Left renal pelvis (tissue), 4 donors: ENCODE measurements at places on chromosomes 2 and 18.
A peak's percentile ranks its signal among the peaks of the same experiment; 100 is the strongest.

DNA sequence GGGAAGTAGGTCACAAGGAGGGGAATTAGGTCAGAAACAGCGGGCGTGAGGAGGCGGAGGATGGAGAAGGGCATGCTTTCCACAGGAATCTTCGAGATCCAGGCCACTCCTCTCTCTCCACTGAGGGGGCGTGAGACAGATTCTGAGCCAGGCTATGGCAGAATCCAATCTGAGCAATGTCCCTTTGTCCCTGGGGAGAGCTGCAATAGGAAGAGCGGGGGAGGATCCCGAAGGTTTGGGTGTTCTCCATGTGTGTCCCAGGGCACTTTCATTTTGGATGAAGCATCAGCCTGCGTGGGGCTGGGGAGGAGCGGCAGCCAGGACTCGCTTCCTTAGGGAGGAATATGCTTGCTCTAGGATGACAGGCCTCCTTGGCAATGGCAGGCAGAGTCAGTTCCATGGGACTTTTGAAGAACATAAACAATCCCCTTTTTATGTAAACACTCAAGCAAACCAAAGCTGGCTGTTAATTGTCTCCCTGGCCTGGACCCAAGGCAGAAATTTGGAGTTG lies 84.0 kb downstream of the LIPG start:
- DNase-seq = no peak

- no peak for DNase-seq
Measured at GRCh38 chr2:177393203-177393755, 706 bp downstream of the AGPS start.

DNA sequence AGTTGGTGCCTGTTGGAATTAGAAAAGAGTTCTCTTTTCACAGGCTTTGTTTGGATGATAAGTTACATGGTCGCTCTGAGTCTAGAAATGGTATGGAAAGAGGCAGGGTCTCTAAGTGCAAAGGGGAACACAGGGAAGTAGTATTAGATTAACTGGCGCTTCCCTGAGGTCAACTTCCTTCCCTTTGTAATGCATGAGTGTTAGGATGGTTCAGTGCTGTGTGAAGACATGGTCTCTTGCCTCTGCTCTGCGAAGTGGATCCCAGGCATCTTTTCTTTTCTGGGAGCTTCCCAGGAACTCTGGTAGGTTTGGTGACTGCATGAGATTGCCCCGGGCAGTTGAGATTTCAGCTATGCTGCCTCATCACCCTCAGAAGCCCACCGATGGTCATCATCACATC lies 170.3 kb downstream of the MIB1 start:
- DNase-seq = no peak

DNA sequence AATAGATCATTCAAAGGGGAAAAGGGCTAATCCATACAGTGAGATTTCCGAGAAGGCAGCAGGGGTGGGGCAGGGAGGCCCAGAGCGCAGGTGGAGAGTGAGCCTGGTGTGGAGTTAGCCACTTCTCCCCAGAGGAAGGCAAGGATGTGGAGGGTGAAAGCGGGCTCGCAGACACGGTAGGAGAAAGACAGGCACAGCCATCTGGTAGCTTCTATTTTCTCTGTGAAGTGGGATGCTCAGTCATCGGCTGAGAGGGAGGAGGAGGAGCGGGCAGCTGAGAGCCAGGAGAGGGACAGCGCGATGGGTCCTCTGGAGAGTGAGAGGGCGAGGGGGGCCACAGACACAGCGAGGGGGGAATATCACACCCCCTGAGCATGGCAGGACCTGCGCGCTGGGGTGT lies 153.3 kb upstream of the NDUFV2 start:
- no peak for DNase-seq

- DNase-seq = no peak
Measured at GRCh38 chr2:195477996-195478382, 179.0 kb upstream of the SLC39A10 start.

DNA sequence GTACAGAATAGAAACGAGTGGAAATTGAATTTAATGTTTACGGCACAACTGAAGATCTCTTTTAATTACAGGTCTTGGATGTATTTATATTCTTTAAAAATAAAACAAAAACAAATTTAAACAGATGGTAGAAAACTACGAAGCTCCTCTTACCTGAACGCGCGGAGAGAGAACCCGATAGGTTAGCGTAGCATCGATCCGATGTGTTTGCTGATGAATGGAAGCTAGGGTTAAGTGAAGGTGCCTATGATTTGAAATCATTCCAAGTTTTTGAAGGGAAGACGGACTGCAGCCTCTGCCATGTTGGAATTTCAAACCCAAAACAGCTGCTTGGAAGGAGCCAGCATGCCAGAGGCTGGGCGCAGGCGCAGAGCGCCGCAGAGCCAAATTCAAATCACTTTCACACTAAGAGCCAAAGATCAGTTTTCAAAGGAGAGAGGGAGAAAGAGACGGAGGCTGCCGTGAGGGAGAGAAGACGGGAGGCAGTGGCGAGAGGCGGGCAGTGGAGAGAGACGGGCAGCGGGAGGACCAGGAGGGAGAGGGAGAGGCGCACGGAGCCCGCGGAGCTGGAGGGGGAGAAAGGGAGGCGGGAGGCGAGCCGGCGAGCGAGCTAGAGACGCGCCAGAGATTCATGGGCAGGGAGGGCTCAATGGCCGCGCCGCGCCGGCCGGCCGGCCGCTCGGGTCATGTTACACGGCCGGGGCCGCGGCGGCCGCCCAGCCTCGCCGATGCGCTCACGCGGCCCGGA lies at the start of gene FIGN:
TSS of gene FIGN (minus strand) at position 324 of the 748 bp plus-strand sequence. CDS start 1,081 bp downstream, outside the sequence.
- peak; percentile 81 for DNase-seq

DNA sequence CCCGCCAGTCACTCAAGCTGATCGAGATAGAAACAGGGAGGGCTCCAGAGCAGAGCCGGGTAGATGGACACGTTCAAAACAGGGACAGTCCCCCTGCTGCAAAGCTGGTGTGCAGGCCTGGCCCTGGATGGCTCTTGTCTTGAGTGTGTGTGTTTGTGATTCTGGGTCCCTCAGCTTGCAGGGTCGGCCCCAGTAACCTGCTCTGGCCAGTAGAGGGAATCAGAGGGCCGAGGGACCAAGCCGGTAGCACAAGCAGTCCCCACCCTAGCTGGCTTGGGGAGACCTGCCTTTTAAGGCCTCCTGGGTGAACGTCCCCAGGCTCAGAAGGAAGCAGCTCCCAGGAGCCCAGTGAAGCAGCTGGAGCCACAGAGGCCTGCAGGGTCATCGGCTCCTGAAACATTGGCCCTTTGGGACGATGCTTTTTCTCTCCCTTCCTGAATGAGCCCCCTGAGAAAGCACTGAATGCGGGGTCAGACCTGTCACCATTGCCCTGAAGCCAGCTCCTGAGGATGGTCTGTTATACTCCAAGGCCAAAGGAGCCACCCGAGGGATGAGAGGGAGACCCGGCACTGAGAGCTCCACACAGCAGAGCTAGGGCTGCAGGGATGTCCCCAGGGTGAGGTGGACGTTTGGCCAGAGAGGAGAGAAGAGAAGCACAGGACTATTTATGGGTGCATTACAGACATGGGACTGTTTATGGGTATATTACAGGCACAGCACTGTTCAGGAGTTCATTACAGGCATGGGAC lies 15.4 kb upstream of the MLPH start:
- DNase-seq = no peak

GRCh38 chr2:159129824-159130223 lies 156.7 kb downstream of the WDSUB1 start:
- DNase-seq = no peak
